ENCODE measurements at places on chromosomes 1 and 21.
A peak's percentile ranks its signal among the peaks of the same experiment; 100 is the strongest.

DNA sequence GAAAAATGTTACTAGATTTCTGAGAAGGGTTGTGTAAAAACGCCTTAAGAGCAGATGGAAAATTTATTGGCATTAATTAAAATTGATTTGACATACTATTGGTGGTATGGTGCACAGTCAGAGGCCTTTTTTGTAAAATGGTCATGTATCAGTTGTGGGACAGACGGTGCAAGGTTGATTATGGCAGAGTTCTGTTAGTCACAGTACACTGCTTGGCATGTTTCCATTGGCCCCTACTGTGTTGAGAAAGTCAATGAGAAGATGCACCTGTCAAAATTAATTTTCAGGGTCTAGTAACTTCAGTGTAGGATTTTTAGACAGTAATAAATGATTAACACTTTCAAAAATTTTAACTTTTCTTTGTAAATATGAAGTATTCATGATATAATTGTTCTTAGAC, 4.4 kb downstream of the B3GALT2 start:
- no peak for DNase-seq

- DNase-seq: peak; percentile 29
Observed at GRCh38 chr1:48202030-48202752, 20.3 kb upstream of the SLC5A9 start.

GRCh38 chr1:247212627-247213617, 41.1 kb upstream of the ZNF124 start:
- no peak for DNase-seq

DNA sequence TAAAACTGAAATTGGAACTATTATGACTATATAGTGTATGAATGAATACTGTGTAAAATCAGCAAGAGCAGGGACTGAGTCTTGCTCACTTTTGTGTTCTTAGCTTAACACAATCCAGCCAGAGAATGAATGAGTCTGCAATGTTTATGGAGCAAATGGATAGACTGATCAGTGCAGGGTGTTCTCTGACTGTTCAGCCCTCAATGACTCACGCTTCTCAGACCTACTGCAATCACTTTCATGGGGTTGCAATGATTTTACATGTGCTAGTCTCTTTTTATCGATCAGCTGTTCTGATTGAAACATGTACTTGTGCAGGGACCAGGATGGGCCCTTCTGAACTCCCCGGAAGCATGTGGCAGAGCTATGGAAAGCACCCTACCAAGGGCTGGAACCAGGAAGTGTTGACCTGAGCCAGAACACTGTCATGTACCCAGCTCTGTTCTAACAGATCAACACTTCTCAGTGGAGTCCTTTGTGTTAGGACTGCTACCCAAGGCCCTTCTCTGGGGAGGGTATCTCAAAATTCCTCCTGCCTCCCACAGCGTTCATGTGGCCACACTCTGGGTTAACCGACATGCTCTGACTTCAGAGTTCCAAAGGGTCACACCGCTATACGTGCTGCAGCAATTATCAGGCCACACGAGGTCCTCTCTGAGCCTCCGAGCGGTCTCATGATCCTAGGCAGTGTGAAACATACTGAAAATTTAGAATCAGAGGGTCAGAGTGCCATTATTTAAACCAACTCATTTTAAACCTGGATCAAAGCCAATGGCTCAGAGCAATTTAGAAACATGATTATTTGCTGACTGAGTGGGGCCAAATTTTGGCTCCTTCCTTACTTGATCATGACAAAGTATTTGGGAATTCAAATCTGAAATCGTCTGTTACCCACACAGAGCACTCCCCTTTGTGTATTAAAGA, 35.2 kb downstream of the GRIK1 start:
- DNase-seq: no peak

GRCh38 chr1:12634696-12635202, 9.1 kb upstream of the AADACL4 start:
- DNase-seq: no peak

GRCh38 chr1:37931102-37931360, 15.8 kb downstream of the INPP5B start:
- no peak for DNase-seq

GRCh38 chr1:178337091-178337706, 159.6 kb downstream of the CLEC20A start:
- peak; percentile 15 for DNase-seq

GRCh38 chr21:41422546-41423304, 3.3 kb upstream of the MX1 start:
- no peak for DNase-seq

- DNase-seq: no peak
Observed at GRCh38 chr1:110572751-110573150, 33.4 kb downstream of the KCNA2 start.

GRCh38 chr21:45788198-45788597, 144.7 kb downstream of the PCBP3 start:
- DNase-seq: no peak

DNA sequence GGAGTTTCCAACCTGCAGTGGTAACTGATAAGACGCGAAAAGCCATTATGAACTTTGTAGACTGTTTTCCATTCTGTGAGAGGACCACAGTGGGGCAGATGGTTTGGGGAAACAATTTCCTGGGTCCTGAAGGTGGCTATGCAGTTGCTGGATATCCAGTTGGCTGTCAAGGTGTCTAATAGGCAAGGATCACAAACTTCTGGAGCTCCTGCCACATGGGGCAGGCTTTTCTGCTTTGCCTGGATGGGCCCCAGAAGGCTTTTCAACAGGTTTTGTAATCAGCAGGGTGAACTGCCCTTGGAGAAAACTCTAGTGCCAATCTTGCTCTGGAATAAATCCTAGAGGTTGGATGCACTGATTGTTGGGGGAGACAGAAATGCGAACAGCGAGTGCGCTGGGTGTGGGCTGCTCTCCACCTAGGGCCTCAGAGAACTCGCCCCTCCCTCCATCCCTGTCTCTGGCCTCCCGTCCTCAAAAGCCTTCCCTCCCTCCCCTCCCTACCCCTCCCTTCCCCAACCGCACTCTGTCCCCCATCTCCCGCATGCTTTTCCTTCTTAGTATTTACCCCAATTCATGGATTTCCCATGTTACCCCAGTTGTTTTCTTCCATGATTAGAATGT, 210.3 kb upstream of the USP24 start:
- DNase-seq: no peak

GRCh38 chr1:234980645-234981396, 147.8 kb downstream of the TOMM20 start:
- DNase-seq: peak; percentile 89

- no peak for DNase-seq
Observed at GRCh38 chr1:95126846-95127245, 9.7 kb downstream of the TLCD4 start.

DNA sequence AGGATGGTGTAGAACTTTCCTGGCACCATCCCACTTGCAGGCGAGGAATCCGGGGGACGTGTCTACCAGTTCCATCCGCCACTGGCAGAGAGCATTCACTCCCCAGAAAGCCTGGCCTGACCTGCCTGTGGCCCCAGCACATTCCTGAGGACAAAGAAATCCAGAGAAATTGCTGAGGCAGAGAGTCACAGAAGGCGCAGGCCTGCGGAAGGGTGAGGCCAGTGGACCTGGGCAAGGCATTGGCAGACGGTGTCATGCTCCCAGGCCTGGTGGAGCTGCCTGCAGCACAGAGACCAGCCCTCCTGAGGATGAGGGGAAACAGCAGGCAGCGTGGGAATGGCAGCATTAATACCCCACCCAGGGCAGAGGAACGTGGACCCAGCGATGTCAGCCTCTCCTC, 81.2 kb upstream of the F3 start:
- no peak for DNase-seq

GRCh38 chr1:88640060-88640459, 44.0 kb upstream of the PKN2 start:
- no peak for DNase-seq

GRCh38 chr1:1988061-1988945, 15.3 kb downstream of the CFAP74 start:
- no peak for DNase-seq

DNA sequence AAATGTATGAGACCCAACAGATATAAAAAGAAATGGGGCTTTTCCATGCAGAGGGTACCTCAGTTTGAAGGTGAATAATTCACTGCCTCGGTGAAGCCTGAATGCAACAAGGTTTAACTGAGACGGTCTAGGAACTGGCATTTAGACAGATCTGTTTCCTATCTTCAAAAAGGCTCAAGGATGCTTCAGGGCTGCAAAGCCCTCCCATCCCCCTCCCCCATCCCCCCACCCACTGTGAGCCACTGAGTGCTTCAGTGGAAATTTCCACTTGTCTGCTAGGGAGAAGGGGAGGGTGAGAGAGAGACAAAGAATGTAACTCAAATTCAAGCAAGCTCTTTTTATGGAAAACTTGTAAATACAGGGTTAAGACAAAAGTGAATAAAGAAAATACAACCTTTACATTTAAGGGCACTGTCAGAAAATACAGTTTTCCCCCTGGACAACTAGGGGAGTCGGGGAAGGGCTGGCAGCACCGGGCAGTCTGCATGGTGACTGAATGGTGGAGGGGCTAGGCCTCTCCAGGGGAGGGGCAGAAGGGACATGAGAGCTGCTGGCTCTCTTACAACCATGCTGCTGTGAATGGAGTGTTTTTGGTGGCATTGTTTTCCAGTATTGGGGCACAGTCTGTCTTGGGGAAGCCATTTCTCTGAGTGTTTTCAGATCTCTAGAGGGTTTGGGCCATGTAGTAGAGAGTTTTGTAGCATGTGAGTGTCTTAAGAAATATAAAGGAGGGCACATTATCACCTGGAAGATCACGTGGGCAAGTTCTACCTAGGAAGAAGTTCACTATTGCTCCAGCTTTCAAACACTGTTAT, 56.7 kb downstream of the MRPS6 start:
- no peak for DNase-seq

DNA sequence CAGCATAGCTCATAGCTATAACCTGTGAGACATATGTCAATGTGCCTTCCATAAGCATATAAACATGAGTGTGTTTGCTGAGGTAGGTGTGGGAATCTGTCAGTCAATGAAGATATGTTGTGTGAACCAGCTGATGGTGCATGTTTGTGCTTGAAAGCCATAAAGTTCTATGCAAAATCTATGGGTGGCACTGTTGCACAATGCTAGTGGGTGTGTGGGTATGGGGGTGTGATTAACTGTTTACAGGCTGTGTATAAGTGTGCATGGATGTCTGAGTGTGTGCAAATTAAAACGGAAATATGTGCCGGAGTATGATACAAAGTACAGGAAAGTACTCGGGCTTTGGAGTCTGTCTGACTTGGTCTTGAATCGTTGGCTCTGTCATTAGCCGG, 1.0 kb upstream of the ATP2B4 start:
- no peak for DNase-seq

- no peak for DNase-seq
Observed at GRCh38 chr1:61162520-61163258, 80.3 kb downstream of the NFIA start.

DNA sequence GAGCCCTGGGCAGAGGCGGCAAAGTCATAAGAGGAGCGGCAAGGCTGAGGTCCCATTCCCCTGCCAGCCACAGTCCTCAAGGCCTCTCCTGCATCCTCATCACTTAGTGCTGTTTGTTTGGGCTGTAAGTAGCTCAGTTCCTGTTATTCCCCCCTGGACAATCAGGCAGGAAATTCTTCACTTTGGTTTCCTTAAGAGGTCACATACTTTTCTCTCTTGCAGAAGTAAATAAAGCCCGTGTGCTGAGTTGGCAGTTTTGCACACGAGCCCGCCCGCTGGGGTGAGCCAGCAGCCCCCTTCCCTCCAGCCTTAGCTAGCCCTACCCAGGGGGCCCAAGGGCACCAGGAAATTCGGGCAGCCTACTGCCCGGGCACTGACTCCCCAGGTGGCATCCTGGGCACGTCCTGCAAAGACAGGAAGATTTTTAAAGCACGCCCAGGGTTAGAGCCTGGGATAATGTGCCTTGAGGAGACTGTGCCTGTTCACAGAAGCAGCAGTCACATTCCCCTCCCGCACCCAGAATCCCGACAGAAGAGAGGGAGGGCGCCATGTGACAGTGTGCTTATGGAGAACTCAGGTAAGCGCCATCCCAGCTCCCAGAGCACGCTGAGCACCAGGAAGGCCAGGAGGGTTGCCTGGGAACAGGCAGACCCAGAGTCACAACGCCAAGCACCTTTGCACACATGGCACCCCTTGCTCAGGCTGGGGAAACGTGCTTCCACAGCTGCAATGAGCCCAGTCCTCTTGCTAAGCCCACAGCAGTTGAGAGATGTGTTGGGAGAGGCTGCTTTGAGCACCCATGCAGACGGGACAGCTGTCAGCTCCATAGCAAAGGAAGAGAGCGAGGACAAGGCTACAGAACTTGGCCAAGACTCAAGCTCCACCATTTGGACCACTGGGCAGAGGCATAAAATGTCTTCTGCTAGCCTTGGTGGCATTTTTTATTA, 144.5 kb upstream of the TMEM51 start:
- DNase-seq: no peak

GRCh38 chr1:21855257-21856096, 43.4 kb downstream of the LDLRAD2 start:
- DNase-seq: no peak

DNA sequence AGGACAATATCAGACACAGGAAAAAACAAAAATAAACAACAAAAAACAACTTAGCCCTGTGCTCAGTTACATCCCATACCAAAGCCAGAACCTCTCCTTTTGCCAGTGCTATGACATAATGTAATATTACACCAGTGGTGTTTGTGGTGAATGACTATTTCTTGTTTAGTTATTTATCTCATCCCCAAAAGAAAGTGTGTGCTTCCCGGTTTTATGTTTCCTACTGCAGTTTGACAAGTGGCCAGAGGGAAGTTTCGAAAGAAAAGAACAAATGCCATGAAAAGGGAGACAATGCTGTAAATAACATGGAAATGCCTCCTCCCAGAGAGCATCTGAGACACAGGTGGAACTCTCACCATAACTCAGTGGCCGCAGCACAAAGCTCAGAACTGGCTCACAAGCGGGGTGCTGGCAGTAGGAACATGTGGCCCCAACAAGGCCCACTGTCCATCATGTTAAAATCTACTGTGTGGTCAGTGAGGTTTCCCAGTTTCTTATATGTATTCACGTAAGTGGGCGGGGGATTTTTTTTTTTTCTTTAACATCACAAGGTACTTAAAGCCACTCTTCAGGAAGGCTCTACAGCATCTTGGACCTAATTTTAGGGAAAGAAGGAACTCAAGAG, 158.2 kb downstream of the BARHL2 start:
- no peak for DNase-seq

GRCh38 chr1:246302711-246303317, 204.3 kb downstream of the SMYD3 start:
- no peak for DNase-seq

GRCh38 chr1:223712850-223713474, 623 bp downstream of the CAPN2 start:
- DNase-seq: no peak

DNA sequence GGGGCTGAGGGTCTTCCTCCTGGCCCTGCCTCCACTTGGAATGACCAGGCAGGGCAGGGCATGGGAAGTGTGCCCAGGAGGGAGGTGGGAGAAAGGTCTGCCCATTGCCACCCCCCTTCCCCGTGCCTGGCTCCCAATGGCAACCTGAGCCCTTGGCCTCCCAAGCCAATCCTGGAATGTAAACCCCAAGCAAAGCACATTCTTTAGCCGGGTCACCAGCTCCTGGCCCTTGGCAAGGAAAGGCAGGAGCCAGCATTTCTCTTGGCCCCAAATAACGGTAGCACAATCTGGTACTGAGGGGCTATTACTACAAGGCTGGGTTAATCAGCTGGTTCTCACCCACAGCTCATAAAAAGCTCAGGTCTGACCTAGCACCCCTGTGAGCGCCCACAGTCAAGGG, 6.9 kb upstream of the NUAK2 start:
- DNase-seq: no peak

Measured in KG1 (cell line).